Activated CD4-positive, alpha-beta memory T cell treated with anti-CD3 and anti-CD28 coated beads for 36 hours (primary cell): ENCODE measurements at places on chromosomes 5 and 9. TPM values are rescaled to one million over a fixed set of nuclear protein-coding genes. Genes with fewer than 3 reads are reported as not detected.

Gene CDC20B
- total RNA-seq = not detected

Gene CDX1
- not detected for total RNA-seq

Gene FOXI1
- not detected for total RNA-seq

Gene TARS1
- total RNA-seq = 240 TPM

Gene ELAVL2
- total RNA-seq = not detected

- no peak for DNase-seq
- no peaks in the 10 kb centered on the region for H3K4me1 ChIP-seq
- no peak overlapping the region for H3K27ac ChIP-seq
Observed at GRCh38 chr5:101838435-101838834, 457.6 kb downstream of the SLCO4C1 start.

DNA sequence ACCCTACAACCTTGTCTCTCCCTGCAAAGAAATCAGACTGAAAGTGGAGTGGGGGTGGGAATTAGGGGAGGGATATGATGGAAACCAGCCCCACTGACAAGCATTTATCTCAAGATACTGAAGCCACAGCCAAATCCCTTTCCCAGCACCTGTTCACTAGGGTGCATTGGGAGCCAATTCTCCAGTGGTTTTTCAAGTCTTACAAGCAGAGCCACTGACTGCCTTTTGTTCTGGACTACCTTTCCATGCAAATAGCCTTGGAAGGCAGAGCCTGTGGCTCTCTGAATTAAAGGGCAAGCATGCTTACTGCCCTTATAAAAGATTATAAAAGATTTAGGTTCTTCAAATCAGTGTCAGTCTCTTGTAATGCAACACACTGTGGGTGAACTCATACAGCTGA lies 8.8 kb upstream of the GGTA1 start:
- DNase-seq = no peak
- H3K4me3 ChIP-seq = no peak overlapping the region
- H3K36me3 ChIP-seq = no peaks in the 10 kb centered on the region

DNA sequence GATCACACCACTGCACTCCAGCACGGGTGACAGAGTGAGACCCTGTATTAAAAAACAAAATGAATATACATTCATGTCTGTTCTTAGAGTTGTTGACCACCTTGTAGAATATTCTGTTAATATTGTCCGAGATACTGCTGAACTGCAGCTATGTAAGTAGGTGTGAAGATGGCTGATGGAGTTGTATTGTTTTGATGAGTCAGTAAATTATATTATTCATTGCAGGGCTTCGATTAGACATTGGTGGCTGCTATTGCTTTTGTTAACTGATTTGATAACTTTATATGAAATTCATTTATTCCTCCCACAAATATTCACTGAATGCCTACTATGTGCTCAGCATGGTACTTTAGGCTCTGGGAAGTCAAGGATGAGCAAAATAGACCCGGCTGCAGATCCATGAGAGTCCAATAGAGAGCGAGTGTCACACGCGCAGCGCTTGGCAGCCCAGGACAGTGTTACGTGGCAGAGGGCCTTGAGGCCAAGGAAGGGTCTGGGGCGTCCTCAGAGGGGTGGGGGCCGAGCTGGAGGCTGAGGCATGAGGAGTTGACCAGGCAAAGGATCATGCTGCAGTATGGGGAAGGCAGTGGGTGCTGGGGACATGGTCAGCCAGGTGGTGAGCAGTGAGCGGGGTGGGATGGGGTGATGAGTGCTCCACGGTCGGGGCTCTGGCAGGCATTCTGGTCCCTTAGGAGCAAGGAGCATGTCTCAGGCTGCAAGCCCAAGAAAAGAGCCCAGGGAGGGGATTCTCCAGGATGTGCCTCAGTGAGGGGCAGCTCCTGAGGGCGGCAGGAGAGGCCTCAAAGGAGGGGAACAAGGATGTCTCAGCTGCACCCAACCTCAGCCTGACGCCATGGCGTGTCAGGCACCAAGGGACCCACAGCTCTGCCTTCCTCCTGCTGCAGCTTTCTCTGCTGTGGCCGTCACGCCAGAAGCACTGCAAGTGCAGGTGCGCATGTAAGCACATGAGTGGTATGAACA lies 243.5 kb downstream of the GADD45G start:
- H3K27me3 ChIP-seq = no peaks in the 10 kb centered on the region
- no peak overlapping the region for H3K27ac ChIP-seq
- no peak for DNase-seq
- no peaks in the 10 kb centered on the region for H3K36me3 ChIP-seq
- no peaks in the 10 kb centered on the region for H3K4me1 ChIP-seq
- no peak overlapping the region for H3K4me3 ChIP-seq

GRCh38 chr5:2169850-2170760 lies 287.4 kb upstream of the IRX4 start:
- no peak overlapping the region for H3K27ac ChIP-seq
- no peaks in the 10 kb centered on the region for H3K36me3 ChIP-seq
- DNase-seq = no peak
- H3K4me1 ChIP-seq = no peaks in the 10 kb centered on the region
- no peak overlapping the region for H3K4me3 ChIP-seq
- H3K27me3 ChIP-seq = peaks cover 7% of the 10 kb centered on the region

- H3K4me3 ChIP-seq = no peak overlapping the region
- no peak for DNase-seq
- H3K27ac ChIP-seq = no peak overlapping the region
- peaks cover 37% of the 10 kb centered on the region for H3K4me1 ChIP-seq
- no peaks in the 10 kb centered on the region for H3K27me3 ChIP-seq
Observed at GRCh38 chr5:172281346-172281745, 2.2 kb downstream of the UBTD2 start.

DNA sequence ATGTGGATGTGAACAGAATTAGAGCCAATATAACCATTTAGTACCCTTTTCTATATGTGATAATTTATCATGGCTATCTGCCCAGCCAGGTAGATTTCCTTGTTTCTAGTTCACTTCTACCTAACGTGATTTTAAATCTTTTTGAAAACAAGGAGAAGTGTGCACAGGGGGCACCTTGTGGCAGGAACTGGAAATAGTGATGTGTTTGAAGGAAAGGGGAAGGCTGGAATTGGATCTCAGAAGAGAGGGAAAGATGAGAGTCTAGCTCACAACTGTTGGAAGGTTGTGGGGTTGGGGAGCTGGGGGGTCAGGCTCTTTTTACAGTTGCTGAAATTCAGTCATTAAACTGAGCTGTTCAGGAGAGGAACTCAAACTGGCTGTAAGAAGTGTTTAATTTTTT lies 219.5 kb downstream of the KCTD16 start:
- no peaks in the 10 kb centered on the region for H3K27me3 ChIP-seq
- H3K4me1 ChIP-seq = no peaks in the 10 kb centered on the region
- H3K27ac ChIP-seq = no peak overlapping the region
- H3K36me3 ChIP-seq = no peaks in the 10 kb centered on the region

DNA sequence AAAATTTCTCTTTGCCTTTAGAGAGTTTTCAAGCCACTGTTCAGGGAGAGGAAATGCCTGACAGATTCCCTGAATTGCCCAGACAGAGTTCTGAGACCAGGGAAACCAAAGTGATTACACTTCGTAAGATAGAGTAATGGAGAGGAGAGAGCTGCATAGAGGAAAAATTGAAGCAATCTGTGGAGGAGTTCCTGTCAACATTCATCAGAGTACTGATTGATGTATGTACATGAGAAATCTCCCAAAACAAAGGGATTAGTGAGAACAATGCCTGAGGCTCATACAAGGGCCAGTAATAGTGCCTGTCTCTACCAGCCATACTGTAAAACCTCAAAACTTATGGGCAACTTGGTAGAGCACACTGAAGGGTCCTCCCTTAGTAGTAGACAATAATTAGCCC lies 79.0 kb upstream of the TRIM32 start:
- no peak overlapping the region for H3K27ac ChIP-seq
- H3K4me3 ChIP-seq = no peak overlapping the region
- H3K27me3 ChIP-seq = no peaks in the 10 kb centered on the region
- DNase-seq = no peak

- no peak within 1 kb of the TSS for H3K27ac ChIP-seq
- no peak within 1 kb of the TSS for H3K4me3 ChIP-seq
Observed at GRCh38 chr9:130938652-130939404, at the start of gene FIBCD1. Gene FIBCD1 (minus strand): TSS chr9:130939247. CDS start chr9:130938607, 640 bp downstream.

GRCh38 chr9:134210908-134211810 lies 46.8 kb upstream of the RNU6ATAC start:
- DNase-seq = no peak
- H3K4me1 ChIP-seq = no peaks in the 10 kb centered on the region
- no peaks in the 10 kb centered on the region for H3K27me3 ChIP-seq
- no peak overlapping the region for H3K27ac ChIP-seq
- no peak overlapping the region for H3K4me3 ChIP-seq

GRCh38 chr5:8349855-8350254 lies 480.9 kb downstream of the MTRR start:
- no peak overlapping the region for H3K27ac ChIP-seq
- no peaks in the 10 kb centered on the region for H3K4me1 ChIP-seq
- H3K36me3 ChIP-seq = no peaks in the 10 kb centered on the region
- DNase-seq = no peak

GRCh38 chr9:89732939-89733324 lies 128.1 kb downstream of the GADD45G start:
- H3K27me3 ChIP-seq = no peaks in the 10 kb centered on the region
- DNase-seq = no peak
- no peak overlapping the region for H3K4me3 ChIP-seq
- no peaks in the 10 kb centered on the region for H3K36me3 ChIP-seq

DNA sequence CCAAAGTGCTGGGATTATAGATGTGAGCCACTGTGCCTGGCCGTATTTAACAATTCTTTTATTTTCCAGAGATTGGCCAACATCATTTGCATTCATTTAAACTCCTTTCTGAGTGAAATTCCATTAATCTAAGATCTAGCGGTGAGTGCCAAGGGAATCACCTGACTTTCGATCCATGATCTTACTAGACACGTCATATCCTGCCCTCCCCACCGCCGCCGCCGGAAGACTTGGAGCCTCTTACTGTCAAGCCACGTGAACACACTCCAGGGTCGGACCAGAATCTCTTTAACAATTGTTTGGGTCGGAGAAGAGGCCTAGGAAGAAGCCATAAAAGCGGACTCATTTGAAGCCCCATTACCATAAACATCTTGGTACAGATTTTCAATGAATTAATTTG lies 12.9 kb downstream of the INPP5E start:
- H3K27me3 ChIP-seq = no peaks in the 10 kb centered on the region
- peaks cover 5% of the 10 kb centered on the region for H3K4me1 ChIP-seq
- no peak for DNase-seq
- no peak overlapping the region for H3K4me3 ChIP-seq
